Neural crest cell (in vitro differentiated cells): ENCODE measurements at places on chromosomes 13 and 19. TPM values are rescaled to one million over a fixed set of nuclear protein-coding genes. Genes with fewer than 3 reads are reported as not detected.
A peak's percentile ranks its signal among the peaks of the same experiment; 100 is the strongest.

The FBXO17 gene
- 29.8 and 30.9 TPM in 2 replicates for total RNA-seq

The GPR4 gene
- total RNA-seq = not detected in 2 replicates

DNA sequence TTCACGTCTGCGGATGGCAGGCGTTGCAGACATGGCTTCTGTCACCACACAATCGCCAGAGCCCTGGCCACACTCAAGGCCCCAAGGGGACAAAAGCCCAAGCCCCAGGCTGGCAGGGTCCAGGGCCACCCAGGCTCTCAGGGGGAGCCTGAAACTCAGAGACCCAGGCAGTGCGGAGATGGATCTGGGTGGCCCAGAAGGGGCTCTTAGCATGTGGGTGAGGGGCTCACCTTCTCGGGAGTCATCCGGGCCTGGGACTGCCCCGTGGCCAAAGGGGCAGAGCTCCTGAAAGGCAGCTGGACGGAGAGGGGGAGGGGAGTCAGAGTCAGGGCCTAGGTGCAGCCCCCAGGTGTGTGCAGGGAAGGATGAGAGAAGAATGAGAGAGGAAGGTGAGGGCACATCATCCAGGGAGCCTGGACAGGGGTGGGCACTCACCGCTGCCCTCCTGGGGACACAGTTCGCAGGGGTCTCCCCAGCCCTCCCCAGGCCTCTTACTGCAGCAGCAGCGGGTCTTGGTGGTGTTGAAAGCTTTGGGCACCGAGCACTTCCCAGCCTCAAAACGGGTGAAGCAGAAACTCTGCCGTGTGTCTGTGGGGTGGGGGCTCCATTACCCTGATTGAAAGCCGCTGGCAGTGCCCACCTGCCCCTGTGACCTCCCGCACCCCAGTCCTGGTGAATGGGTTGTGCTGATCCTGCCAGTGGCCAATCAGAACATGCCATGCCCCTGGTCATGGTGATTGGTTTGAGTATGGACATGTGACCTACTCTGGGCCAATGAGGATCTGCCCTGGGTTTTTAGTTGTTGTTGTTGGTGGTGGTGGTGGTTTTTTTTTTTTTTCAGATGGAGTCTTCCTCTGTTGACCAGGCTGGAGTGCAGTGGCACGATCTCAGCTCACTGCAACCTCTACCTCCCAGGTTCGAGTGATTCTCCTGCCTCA, 37.4 kb downstream of the CCL25 start:
- no peak for DNase-seq

The ODAD3 gene
- total RNA-seq = 2.2 and 3.1 TPM in 2 replicates

DNA sequence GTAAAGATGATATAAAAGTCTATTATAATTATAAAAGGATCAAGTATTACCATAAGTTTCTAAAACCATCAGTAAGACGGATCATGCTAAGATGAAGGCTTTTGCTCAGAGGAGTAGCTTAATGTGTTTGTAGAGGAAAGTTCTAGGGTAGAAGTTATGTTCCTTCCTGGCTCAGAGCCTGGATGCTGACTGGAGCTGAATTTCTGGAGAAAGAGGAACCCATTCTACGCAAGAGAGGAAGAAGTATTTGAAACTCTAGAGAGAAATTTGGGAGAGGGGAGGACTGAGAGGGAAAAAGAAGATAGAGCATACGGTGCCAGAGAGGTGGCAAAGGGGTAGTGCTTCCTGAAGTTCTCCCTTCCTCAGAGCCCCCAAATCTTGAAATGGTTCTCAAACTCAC, 51.4 kb upstream of the SGCG start:
- DNase-seq = no peak

DNA sequence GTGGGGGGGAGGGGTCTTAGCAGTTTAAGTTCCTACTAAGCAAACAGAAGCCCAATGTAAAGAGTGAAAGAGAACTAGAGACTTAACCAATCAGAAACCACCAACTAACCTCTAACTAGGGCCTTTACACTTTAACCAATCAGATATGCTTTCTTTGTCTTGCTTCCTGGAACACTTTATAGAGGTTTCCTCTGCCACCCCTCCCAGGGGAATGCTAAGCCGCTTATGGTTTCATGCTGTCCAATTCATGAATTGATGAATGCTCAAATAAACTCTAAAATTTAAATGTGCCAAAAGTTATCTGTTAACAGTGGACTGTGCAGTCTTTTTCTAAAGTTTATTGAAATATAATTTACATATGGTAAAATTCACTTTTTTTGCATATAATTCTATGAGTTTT, 33.9 kb upstream of the LATS2 start:
- no peak for DNase-seq

- no peak for DNase-seq
These were observed 19.8 kb downstream of the CEACAM7 start for GRCh38 chr19:41668315-41668714.

- no peak for DNase-seq
These were observed 865 bp downstream of the ZNF382 start for GRCh38 chr19:36605877-36606478.

GRCh38 chr19:49157445-49158224, at the start of gene TRPM4:
Gene TRPM4, plus strand, starts transcription at chr19:49157792. Its CDS starts 75 bp downstream, at chr19:49157867.
- peak; percentile 81 for DNase-seq

The CEACAM16 gene
- not detected in 2 replicates for total RNA-seq

GRCh38 chr13:46593398-46593797, 40.4 kb downstream of the LRCH1 start:
- DNase-seq = no peak

DNA sequence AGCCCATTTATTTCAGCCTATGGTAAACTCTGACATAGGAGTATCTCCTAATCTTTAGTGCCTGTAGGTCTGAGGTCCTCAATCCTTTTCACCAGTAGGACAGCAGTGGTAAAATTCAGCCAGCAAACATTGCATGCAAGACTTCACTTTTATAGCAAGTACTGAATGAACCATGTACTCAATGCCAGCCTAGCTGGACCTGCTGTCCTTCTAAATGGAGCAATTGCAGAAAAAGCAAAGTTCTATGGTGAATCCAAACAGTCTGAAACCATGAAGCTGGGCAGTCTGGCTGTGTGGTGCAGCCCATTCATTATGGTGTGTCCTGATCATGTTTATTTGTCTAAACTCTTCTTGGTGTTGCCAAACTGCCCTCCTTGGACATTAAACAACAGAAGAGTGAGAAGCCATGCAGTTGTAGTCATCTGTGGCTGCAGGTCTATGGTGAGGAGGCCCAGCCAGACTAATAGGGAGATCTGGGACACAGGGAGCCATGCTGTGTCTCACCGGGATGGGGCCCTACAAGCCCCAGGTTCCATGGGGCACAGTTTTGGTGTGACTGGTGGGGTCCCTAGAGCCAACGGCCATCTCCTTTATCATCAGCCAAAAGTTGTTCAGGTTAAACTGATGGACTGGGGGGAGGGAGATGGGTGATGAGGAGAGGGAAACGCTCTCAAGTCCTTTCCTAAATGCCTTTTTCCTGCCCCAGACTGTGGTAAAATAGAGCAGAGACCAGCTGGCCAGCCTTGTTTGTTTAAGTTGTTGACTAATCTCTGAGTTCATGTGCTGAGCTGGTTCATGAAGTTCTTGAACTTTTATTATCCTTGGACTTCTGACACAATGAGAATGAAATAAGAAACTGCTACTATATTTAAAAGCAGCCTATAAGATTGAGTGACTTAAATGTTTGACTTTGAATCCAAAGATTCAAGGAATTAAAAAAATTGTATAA, 20.6 kb upstream of the TNFSF11 start:
- no peak for DNase-seq

DNA sequence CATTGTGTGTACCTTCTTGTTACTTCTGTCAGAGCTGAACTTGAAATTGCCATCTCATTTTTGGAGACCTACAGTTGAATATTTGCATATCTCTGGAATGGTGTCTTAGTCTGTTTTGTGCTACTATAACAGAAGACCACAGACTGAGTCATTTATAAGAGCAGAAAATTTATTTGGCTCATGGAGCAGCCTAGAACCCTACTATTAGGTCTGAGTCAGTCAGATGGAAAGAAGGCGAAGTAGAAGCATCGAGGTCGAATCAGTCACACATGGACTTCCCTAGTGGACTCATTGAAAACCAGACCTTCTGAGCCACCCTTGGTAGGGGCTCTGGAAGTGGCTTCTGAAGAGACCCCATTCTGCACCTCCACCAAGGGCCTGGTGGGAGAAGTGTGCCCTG, 33.9 kb upstream of the TPT1 start:
- DNase-seq = no peak

- DNase-seq = peak; percentile 83
These were observed at the start of the genes MED29 and PAF1 for GRCh38 chr19:39390751-39391437. Gene MED29, plus strand, starts transcription at chr19:39391378. Its CDS starts 45 bp downstream, at chr19:39391423. Gene PAF1, minus strand, starts transcription at chr19:39391106. Its CDS starts 242 bp downstream, at chr19:39390864.

The PALM3 gene
- 5.2 and 5.7 TPM in 2 replicates for total RNA-seq
